Muscle of back (tissue), 13 donors: ENCODE measurements at places on chromosomes 11 and 22. TPM values are rescaled to one million over a fixed set of nuclear protein-coding genes. Genes with fewer than 3 reads are reported as not detected.

The MS4A8 gene
- polyA plus RNA-seq: 6.2 TPM

The MUC15 gene
- polyA plus RNA-seq: not detected

GRCh38 chr22:36245805-36246356, 6.6 kb upstream of the APOL2 start:
- DNase-seq: no peak

DNA sequence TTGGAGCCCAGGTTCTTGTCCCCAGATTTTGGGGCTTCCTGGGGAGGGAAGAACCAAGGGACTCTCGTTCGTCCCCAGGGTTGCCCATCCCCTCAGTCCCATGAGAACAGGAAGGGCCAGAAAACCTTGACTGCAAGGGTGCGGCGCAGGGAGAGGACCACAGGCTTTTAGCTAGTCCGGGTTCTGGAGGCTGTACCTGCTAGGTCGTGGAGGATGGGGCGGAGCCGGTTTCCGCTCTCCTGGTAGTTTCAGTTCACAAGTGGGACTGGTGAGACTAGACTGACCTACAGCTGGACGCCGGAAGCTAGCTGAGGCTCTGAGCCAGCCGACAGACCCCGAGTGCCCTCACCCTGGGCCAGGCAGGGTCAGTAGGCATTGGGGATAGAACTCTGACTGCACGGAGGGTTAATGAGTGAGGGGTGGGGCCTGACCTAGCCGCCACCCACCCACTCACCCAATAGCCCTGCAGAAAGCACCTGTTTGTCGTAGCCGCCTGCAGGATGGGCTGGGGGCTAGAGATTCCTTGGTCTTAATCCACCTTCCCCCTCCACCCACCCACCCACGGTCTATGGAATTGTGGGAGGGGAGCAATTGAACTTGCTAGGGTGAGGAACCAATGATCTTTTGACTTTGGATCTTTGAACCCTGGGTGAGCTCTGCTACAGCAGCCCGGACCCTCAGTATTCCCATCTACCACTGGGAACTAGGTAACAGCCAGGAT, 1.5 kb downstream of the MAFF start:
- DNase-seq: no peak

DNA sequence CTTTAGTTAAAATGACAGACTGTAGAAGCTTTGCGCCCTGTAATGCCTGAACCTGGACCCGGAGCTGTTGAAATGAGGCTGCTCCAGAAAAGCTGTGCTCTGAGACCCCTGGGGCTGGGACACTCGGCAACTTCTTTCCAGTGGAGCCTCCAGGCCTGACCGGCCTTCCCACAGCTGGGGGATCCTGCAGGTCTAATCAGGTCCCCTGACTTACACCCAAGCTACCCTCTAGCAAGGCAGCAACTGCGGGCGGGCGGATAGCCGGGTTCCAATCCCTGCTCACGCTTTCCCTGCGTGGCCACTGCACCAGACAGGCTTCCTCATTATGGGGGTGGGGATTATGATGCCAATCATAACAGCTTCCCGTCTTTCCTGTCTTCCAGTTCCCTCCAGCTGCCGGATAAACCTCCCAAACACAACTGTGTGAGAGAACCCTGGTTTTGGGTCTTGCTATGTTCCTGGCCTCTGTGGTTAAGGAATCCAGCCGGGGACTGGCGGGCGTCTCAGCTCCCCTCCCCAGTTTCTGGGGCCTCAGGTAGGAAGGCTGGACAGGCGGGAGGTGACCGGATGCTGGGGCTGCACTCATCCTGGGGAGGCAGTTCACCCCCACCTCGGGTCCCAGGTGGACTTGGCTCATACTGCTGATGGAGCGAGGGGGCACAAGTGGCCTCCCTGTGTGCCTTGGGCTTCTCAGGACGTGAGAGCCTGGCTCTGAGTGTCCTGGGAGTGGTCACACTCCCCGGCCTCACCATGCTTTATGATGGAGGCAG, 38.6 kb downstream of the PARVG start:
- no peak for DNase-seq

The TRIM49 gene
- not detected for polyA plus RNA-seq

DNA sequence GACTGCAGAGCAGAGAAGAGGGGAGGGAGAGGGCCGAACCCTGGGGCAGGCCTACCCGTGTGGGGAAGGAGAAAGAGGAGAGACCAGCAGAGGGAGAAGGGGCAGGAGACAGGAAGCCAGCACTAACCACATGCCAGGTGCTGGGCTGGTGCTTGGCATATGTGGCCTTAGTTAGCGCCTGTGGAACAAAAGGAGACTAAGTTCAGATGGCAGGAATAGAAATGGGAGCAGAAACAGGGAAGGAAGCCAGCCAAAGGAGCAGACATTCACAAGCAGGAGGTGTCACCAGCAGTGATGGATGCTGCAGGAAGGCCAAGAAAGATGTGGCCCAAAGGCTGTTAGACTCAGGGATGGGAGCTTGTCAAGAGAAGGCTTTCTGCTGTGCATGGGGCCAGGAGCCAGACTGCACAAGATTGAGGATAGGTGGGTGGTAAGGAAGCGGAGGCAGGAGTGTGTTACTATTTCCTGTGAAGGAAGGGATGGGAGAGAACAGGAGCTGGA, 26.7 kb downstream of the TREH start:
- no peak for DNase-seq

DNA sequence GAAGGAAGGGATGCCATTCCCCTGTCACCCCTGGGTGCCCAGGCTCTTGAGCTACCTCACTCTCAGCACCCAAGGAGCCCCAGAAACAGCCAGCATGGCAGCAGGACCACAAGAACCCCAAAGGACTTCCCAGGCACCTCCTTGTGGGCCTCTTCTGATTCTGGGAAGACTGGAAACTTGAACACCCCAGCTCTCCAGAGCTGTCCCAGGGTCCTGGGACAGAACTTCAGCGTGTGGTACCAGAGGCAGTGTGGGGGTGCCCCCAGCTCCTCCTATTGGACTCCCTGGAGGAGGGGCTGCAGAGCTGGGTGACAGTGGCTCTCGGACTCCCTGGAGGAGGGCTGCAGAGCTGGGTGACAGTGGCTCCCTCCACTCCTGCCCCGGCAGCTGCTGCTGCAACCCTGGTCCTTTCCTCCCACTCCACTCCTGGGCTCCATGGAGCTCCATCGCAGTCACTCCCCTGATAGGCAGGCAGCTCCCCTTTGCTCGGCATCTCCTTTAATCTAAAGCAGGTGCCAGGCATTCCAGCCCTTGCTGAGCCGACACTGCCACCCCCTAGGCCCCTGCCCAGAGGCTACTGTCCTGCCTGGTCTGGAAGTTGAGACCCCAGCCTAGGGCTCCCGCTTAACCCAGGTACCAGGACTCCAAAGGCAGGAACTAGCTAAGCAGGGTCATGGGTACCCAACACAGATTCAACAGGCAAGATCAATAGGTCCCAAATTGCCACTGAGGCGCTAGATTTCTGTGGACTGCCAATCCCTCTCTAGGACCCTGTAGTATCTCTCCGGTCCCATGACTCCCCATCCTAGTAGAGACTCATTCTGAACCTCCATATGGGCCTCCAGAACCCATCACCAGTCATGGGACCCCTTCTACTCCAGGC, 2.7 kb downstream of the BCL9L start:
- DNase-seq: no peak

The THRSP gene
- 0.42 TPM for polyA plus RNA-seq

GRCh38 chr11:120196826-120197225, 14.0 kb upstream of the OAF start:
- no peak for DNase-seq

- no peak for DNase-seq
Measured at GRCh38 chr11:118057251-118058145, 19.4 kb upstream of the TMPRSS4 start.

- no peak for DNase-seq
Measured at GRCh38 chr11:8260202-8260966, 3.3 kb downstream of the LMO1 start.

- peak; percentile 42 for DNase-seq
Measured at GRCh38 chr11:118896472-118896913, 12.8 kb downstream of the CXCR5 start.

The OR51B4 gene
- not detected for polyA plus RNA-seq

The BLID gene
- not detected for polyA plus RNA-seq

The ARFGAP2 gene
- polyA plus RNA-seq: 72.2 TPM

- DNase-seq: no peak
Measured at GRCh38 chr11:15920856-15921629, 435.3 kb downstream of the SOX6 start.

- no peak for DNase-seq
Measured at GRCh38 chr22:16988257-16988656, 19.8 kb downstream of the GAB4 start.

GRCh38 chr11:1232021-1232882, 9.4 kb downstream of the MUC5B start:
- no peak for DNase-seq

The LRRC51 gene
- 6.8 TPM for polyA plus RNA-seq

DNA sequence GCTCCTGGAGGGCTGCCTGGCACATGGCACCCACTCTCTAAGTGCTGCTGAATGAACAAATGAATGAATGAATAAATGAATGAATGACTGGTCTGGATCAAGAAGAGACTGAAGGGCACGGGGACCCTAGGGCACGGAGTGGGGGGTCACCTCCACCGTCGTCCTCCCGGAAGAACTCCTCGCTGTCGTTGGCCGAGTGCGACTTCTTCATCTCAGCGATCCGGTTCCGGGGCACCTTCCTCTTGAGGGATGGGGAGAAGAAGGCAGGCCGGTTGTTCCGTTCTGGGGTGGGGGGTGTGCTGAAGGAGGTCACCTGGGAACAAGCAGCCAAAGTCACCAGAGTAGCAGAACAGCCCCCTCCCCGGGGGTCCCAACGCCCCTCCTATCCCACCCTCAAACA, 36.0 kb downstream of the NUP50 start:
- no peak for DNase-seq

GRCh38 chr11:16900491-16900890, 113.7 kb downstream of the PLEKHA7 start:
- DNase-seq: no peak

The MIOX gene
- not detected for polyA plus RNA-seq

DNA sequence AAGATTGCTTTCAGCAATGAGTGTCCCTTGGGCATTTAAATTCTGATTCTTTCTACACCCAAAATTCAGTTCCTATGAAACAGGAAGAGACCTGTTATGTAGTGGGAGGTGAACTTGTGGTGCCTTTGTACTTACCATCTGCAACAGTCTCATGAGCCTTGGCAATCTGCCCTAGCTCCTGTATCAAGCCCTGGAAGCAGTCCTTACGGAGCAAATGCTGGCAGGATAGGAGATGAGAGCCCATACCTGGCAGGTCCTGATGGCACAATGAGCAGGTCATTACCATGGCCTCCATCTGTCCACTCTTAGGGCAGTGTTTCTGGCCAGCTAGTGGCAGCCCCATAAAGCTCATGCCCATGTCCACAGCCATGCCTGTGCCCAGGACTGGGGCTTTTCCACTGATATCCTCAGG, 10.8 kb downstream of the TRIM66 start:
- no peak for DNase-seq

DNA sequence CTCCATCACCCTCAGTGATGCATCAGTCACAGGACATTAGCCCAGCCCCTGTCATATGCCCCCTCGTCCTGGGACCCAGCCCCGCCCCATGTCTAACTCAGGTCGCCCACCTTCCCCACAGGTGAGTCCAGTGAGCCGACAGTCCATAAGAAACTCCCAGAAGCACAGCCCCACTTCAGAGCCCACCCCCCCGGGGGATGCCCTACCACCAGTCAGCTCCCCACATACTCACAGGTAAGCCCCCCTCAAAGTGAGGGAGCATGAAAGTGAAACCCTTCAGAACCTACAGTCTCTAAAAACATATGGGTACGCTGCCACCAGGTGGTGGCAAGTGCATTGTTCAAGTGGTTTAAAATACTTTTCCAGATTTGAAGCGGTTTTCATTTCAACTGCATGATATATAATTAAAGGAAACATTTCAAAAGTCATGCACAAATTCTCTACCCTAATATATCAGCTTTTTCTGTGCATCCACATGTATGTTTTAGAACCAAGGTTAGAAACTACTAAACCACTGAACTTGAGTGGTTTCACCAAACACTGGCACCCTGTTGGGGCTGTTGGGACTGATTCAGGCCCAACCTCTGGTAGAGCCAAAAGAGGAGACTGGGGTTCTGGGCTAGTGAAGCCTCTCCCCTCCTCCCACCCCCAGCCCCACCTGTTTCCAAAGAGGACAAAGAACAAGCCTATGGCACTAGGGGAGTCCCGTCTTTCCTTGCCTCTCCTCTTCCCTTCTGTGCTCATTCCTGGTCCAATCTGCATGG, 17.3 kb downstream of the EPS8L2 start:
- DNase-seq: no peak

The GPR83 gene
- 0.16 TPM for polyA plus RNA-seq

- DNase-seq: peak; percentile 16
Measured at GRCh38 chr11:32006799-32007388, 84.0 kb upstream of the RCN1 start.

The RAB1B gene
- 75.9 TPM for polyA plus RNA-seq

DNA sequence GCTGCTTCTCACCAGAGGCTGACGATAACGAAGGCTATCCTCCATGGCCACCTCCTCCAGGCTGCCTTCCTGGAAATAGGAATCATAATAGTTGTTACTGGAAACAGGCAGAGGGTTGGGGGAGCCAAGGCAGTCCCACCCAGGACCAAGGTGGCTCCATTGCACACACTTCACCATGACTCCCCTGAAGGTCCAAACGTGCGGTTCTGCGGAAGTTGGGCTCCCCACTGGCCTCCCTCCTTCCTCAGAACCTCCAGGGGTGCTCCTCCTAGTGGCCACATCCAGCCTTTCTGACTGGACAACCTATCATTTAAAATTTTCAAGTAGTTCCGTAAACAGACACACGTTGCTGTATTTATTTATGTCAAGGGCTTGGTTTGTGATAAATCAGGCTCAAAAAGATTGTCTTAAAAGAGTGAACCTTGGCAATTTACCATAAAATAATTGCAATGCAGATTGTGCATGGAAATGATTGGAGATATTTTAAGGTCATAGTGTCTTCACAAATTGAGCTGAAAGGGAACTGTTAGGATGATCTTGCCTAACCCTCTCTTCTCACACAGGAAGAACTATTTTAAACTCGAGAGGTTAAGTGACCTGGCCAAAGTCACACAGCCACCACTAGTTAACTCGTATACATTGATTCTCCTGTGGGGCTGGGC, 1.4 kb upstream of the TCN2 start:
- peak; percentile 14 for DNase-seq

DNA sequence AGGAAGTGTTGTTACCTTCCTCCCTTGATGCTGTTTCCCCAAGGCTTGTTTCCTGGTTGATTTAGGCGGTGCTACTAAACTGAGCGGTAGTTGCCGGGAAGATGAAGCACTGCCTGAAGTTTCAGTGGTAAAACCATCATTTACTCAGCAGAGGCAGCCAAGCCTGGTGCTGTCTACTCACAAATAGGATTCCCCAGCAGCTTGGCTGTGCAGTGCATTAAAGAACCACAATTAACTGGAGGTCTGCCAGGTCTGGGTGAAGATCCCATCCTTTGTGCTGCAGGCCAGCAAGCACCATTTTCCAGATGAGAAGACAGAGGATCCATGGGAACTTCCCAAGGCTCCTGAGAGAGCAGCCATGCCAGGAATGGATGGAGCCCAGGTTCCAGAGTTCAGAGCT, 231.9 kb upstream of the E2F8 start:
- no peak for DNase-seq
